ENCODE measurements at places on chromosomes 3 and 15.

- no peak for DNase-seq
Observed at GRCh38 chr3:35745351-35745750, 106.0 kb downstream of the ARPP21 start.

DNA sequence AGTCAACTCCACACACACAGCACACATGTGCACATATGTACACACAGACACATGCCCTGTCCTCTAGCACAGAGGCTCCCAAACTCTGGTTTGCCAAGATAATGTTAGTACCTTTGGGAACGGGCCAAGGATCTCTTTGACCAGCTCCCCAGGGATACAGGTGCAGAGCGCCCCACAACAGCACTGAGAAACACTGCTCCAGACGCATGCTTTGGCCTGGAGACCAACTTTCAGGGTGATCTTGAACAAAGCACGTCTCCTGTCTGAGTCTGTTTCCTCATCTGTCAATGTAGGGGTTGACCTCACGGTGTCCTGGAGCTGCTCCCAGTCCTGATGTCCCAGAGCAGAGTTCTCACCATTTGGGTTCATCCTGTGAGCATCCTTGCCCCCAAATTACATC is 15.9 kb upstream of the SKOR1 start:
- DNase-seq: no peak

DNA sequence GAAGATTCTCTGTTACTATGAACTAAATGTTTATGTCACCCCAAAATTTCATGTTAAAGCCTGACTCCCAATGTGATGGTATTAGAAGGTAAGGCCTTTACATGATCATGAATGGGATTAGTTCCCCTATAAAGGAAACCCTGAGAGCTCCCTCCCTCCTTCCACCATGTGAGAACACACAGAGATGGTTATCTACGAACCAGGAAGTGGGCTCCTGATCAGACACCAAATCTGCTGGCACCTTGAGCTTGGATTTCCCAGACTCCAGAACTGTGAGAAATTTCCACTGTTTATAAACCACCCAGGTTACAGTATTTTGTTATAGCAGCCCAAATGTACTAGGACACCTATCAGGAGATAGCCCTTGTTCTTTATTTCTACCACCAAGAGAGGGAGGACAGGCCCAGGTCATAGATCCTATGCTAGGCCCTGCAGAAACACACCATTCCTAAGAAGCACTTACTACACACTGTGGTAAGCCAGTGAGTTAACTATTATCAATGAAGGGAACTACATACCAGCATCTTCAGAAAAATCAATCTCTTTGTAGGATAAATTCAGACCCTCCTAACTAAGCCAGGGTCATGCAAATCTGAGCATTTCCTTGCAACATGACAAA is 59.0 kb downstream of the PRKAR2A start:
- DNase-seq: no peak

DNA sequence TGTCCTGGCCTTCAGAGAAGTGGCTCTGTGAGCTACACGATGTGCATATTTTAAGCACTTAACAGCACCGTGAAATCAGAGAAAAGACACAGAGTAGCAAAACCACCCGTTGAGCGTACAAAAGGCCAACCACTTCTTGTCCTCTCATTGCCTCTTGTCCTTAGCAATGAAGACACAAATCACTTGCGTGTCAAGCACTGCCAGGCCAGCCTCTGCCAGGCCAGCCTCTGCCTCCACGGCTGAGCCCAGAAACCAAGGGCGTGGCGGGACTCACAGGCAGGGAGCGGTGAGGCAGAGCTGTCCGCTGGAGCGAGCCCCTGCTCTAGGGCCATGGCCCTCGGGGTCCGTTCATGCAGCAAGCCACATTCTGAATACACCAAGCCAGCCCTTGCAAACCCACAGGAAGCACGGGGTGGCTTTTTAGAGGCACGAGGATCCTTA is 4.0 kb downstream of the MUC4 start:
- no peak for DNase-seq

DNA sequence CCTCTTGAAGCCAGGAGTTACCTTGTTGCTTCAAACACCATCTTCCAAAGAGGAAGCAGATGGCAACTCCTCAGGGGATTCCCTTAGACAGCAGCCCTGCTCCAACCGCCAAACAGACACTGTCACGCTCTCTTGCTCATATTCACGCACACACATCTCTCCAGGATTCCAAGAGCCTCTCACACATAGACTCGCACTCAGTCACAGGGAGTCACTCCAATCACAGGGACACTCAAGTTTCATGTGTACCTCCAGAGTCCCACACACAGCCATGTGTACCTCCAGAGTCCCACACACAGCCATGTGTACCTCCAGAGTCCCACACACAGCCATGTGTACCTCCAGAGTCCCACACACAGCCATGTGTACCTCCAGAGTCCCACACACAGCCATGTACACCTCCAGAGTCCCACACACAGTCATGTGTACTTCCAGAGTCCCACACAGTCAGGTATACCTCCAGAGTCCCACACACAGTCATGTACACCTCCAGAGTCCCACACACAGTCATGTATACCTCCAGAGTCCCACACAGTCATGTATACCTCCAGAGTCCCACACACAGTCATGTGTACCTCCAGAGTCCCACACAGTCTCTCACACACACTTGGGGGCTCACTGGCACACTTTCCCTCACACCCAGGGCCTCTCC is 6.1 kb downstream of the VWA5B2 start:
- no peak for DNase-seq

DNA sequence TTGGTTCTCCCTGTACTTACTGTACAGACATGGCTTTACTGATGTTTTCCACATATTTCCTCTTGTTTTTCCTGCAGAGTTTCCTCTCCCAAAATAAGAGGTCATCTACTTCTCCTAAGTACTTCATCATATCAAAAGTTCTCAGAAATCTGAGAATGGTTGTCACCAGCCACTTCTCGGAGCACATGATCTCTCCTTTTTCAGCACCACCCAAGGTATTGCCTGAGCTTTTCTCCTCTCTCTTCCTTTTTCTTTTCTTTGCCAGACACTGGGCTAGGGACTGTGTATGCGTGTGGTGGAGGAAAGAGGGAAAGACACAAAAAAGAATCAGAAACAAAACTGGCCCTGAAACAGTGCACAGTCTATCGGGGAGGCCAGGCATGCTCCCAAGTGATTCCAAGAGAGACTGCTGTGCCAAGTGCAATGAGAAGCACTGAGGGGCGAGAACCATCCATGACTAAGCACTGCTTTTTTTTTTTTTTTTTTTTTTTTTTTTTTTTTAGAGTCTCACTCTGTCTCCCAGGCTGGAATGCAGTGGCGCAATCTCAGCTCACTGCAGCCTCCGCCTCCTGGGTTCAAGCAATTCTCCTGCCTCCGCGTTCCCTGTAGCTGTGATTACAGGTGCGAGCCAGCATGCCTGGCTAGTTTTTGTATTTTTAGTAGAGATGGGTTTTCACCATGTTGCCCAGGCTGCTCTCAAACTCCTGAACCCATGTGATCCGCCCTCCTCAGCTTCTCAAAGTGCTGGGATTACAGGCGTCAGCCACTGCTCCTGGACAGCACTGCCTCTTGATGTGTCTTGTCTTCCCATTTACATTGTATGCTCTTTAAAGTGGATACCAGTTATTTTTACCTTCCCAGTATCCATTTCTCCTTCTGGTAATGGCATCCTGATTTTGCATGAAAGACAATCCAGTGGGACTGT is 194.0 kb upstream of the FEZF2 start:
- DNase-seq: no peak

DNA sequence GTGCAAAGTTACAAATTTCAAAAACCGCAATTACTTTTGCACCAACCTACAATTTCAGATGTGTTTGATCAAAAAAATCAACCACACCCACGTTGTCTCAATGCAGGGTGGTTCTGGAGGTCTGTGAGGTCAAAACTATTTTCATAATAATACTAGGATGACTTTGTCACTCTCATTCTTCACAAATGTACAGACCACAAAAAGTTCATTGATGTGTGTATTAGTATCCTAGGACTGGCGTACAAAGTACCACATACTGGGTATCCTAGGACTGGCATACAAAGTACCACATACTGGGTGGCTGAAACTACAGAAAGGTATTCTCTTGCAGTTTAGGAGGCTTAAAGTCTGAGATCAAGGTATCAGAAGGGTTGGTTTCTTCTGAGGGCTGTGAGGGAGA is 13.0 kb downstream of the SUCLG2 start:
- DNase-seq: no peak

GRCh38 chr3:5731100-5731499 is 543.6 kb downstream of the EDEM1 start:
- no peak for DNase-seq

- no peak for DNase-seq
Observed at GRCh38 chr3:83877910-83878309, 1080.9 kb upstream of the CADM2 start.

DNA sequence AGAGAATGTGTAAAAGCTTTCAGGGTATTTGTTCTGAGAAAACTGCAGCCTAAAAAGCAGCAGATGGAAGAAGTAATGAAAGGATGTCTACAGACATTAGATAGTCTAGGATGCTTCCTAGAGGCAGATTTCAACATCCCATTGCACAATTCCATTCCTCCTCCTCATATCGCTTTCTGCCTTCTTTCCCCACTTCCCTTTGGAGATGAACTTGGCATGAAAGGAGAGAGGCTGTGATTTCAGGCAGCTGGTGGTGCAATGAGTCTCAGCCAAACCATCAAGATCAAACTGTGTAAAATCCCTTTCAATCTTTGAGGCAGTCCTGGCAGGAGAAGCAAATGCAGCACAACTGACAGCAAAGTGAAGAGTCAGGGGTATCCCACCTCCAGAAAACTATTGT is 438.7 kb upstream of the KCNMB2 start:
- no peak for DNase-seq

- no peak for DNase-seq
Observed at GRCh38 chr3:124839896-124840295, 47.3 kb downstream of the ITGB5 start.

DNA sequence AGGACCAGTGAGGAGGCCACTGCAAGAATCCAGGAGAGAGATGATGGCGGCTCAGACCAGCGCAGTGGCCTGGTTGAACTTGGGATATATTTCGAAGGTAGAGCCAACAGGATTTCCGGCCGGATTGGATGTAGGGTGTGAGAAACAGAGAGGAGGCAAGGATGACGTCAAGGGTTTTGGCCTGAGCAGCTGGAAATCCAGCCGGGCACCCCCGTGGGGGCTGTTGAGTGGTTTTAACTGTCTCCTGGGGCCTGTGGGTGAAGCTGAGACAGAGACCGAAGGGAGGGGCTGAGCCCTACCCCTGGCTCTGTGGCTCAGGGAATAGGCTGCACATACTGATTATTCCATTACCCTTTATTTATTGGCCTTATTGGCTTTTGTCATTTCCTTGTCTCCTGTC is 45.7 kb downstream of the EXOG start:
- DNase-seq: no peak

GRCh38 chr15:24899795-24900194 is 55.0 kb upstream of the SNRPN start:
- no peak for DNase-seq

DNA sequence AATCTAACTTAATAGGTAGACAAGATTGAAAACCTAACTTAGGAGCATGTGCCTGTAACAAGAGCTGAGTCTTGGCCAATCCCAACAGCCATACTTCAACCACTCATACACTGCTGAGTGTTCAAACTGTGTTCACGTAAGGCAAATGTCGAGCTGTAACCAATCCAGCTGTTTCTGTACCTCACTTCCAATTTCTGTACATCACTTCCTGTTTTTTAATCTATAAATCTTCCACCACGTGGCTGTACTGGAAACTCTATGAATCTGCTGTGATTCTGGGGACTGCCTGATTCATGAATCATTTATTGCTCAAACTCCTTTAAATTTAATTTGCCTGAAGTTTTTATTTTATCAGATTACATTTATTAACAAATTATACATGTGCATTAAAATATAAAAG is 44.6 kb upstream of the NEDD4 start:
- no peak for DNase-seq

GRCh38 chr3:13547591-13548371 is 1.1 kb upstream of the FBLN2 start:
- no peak for DNase-seq

DNA sequence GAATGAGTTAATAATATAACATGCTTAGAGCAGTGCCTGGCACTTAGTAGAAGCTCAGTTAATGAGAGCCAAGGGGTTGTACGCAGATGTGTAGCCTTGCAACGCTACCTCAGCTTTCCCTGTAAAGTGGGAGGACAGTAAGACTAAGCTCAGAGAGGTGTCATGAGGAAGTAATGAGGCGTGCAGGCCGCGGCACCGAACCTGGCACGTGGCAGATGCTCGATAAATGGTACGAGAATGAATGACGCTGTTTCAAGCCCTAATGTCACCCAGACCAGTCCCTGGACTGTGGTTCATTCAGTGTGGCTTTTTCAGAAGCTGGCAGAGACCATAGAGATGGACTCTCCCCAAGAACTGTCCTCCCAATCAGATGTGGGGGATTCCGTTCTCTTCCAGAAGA is 21.2 kb downstream of the GRIP2 start:
- DNase-seq: no peak

DNA sequence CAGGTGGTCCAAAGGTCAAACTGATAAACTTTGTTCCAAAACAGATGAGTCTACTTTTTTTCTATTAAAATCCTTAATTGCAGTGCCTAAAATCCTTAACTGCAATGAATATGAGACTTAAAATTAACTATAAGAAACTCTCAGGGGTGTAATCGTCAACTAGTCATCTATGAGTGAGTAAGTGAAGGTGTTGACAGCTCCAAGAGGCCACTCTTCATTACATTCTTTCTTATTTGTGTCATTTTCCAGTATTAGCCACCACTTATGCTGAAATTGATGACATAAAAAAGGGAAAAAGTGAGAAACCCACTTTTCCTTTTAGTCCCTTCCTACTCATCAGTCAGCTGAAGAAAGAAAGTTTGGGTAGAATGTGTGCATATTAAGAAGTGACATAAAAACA is 12.6 kb upstream of the NPAP1 start:
- no peak for DNase-seq

DNA sequence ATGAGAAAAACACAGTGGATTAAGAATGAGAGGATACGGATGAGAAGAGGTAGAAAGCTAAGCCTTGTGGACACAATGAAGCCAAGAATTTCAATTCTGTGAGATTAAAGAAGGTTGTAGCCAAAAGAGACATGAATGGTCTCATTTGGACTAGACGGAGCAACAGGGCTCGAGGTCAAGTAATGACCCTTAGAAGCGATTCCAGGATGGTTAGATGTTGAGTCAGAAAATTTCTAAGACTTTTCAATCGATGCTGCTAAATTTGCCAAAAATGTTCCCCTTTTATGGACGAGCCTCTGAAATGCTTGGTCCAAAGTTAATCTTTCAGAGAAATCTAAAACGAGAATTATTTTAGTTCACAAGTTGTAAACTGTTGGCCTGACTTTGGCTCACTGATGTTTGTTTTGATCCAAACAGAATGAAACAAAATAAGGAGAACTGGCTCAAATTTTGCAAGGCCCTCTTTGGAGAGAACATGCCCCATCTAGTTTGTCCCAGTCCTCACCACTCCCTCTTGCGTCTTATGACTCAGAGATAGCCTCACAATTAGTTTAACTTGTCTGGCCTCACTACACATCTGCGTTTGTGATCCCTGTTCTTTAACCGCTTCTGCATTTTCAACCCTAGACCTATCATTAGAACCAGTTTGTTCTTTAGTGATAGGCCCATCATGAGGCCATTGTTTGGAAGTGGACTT is 235.5 kb downstream of the PDZRN3 start:
- no peak for DNase-seq

Measured in activated CD4-positive, CD25-positive, alpha-beta regulatory T cell (primary cell).